Left ventricle myocardium inferior (tissue), 1 donor: ENCODE measurements at places on chromosomes 11 and 22. TPM values are rescaled to one million over a fixed set of nuclear protein-coding genes. Genes with fewer than 3 reads are reported as not detected.
A peak's percentile ranks its signal among the peaks of the same experiment; 100 is the strongest.

DNA sequence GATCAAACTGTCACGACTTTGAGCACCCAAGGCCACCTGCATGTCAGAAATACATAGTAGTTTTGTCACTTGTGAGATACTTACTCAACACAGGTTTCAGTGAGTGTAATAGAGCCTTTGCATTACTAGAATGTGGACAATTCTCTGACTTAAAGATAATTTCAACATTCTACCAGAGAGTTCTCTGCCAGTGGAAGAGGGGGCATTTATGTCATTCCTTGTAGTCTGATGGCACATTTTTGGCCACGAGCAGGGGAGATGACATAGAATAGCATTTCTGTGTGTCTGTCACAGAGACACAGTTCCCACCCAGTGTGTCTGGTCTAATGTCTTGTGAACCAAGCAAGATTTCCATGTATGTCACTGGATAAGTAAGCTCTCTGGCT, 112.5 kb downstream of the DBX1 start:
- no peak for DNase-seq
- H3K27me3 ChIP-seq: no peaks in the 10 kb centered on the region
- H3K27ac ChIP-seq: peak overlapping the region; percentile 90
- H3K36me3 ChIP-seq: peaks cover 29% of the 10 kb centered on the region
- H3K4me3 ChIP-seq: peak overlapping the region; percentile 68

GRCh38 chr11:6746086-6746618, 25.6 kb downstream of the OR2AG2 start:
- H3K36me3 ChIP-seq: no peaks in the 10 kb centered on the region
- H3K4me1 ChIP-seq: peaks cover 21% of the 10 kb centered on the region
- peak overlapping the region; percentile 60 for H3K4me3 ChIP-seq
- DNase-seq: no peak
- H3K27ac ChIP-seq: peak overlapping the region; percentile 85

- no peak for DNase-seq
- H3K36me3 ChIP-seq: no peaks in the 10 kb centered on the region
- no peak overlapping the region for H3K27ac ChIP-seq
Measured at GRCh38 chr11:17816232-17816931, 81.8 kb downstream of the KCNC1 start.

GRCh38 chr22:36329254-36330078, 58.3 kb downstream of the MYH9 start:
- peaks cover 32% of the 10 kb centered on the region for H3K36me3 ChIP-seq
- peak; percentile 57 for DNase-seq
- no peaks in the 10 kb centered on the region for H3K27me3 ChIP-seq
- H3K4me1 ChIP-seq: peaks cover 100% of the 10 kb centered on the region

DNA sequence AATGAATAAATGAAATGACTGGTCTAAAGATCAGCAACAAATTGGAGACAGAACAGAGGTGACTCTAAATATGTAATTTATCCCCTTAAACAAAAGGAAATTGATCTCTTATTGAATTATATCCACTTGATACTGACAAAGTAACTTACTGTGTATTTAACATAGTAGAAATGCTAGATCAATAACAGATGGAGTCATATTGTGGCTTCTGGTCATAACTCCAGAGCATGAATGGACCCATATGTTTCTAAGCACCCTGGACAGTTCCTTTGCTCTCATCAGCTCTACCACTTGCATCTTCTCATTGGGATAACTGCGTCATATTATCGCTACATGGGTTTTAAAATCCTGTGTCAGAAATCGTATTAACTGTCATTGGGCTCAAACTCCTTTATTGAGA, 222.3 kb downstream of the ETS1 start:
- DNase-seq: no peak
- peaks cover 6% of the 10 kb centered on the region for H3K4me1 ChIP-seq
- no peak overlapping the region for H3K27ac ChIP-seq
- H3K4me3 ChIP-seq: no peak overlapping the region
- H3K36me3 ChIP-seq: no peaks in the 10 kb centered on the region

- no peak for DNase-seq
- peaks cover 16% of the 10 kb centered on the region for H3K4me1 ChIP-seq
- no peaks in the 10 kb centered on the region for H3K36me3 ChIP-seq
- H3K27ac ChIP-seq: no peak overlapping the region
- H3K4me3 ChIP-seq: no peak overlapping the region
Measured at GRCh38 chr11:126083829-126084607, 21.4 kb upstream of the CDON start.

GRCh38 chr11:117629891-117630538, 167.0 kb downstream of the DSCAML1 start:
- no peak overlapping the region for H3K27ac ChIP-seq
- no peaks in the 10 kb centered on the region for H3K27me3 ChIP-seq
- no peak for DNase-seq

DNA sequence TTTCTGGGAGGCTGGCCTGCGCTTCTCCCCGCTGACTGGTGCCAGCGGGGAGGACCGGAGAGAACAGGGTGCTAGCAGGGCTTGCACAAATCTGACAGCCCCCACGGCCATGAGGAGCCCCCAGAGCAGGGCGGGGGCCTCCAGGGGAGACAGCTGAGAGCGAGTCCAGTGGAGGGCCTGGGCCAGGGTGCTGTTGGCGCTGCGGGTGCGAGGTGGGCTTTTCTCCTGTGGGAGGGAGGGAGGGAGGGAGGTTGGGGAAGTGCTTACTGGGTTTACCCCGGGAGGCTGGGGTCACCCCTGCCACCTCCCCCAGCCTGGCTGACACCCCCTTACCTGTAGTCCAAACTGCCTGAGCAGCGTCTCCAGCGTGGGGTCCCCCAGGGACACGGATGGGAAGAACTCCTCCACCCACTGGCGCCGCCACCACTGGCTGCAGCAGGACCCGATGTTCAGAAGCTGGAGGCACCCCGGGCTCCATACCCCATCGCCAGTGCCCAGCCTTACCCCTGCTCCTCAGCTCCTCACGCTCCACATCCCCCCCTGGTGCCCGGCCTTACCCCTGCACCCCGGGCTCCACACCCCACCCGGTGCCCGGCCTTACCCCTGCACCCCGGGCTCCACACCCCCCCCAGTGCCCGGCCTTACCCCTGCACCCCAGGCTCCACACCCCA, 3.9 kb downstream of the LMF2 start:
- H3K4me3 ChIP-seq: no peak overlapping the region
- H3K4me1 ChIP-seq: peaks cover 25% of the 10 kb centered on the region
- H3K27me3 ChIP-seq: no peaks in the 10 kb centered on the region
- H3K36me3 ChIP-seq: peaks cover 34% of the 10 kb centered on the region
- no peak for DNase-seq
- no peak overlapping the region for H3K27ac ChIP-seq

GRCh38 chr11:117300773-117301172, 9.6 kb downstream of the BACE1-AS start:
- H3K4me1 ChIP-seq: peaks cover 25% of the 10 kb centered on the region
- no peaks in the 10 kb centered on the region for H3K27me3 ChIP-seq
- H3K27ac ChIP-seq: no peak overlapping the region
- H3K36me3 ChIP-seq: peaks cover 2% of the 10 kb centered on the region

GRCh38 chr11:32902089-32902665, 9.6 kb downstream of the QSER1 start:
- H3K4me3 ChIP-seq: no peak overlapping the region
- H3K27ac ChIP-seq: no peak overlapping the region
- DNase-seq: no peak

- DNase-seq: no peak
- no peaks in the 10 kb centered on the region for H3K36me3 ChIP-seq
- no peak overlapping the region for H3K27ac ChIP-seq
- H3K4me1 ChIP-seq: no peaks in the 10 kb centered on the region
- H3K4me3 ChIP-seq: no peak overlapping the region
- peaks cover 50% of the 10 kb centered on the region for H3K27me3 ChIP-seq
Measured at GRCh38 chr11:1810761-1811160, 24.0 kb upstream of the SYT8 start.

DNA sequence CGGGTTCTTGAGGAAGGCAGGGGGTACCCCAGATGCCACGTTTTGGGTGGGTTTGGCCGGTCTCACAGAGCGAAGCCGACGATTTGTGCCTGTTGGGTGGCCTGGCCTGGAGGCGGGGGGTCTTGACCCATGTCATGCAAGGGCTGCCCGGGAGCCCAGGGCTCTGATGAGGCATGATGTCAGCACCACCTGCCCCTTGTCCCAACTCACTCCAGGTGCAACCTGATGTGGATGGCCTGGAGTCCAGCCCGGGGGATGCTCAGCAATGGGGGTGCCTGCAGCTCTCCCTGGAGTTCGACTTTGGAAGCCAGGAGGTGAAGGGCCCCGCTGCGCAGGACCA, 851 bp downstream of the SYT8 start:
- peaks cover 16% of the 10 kb centered on the region for H3K27me3 ChIP-seq
- H3K4me3 ChIP-seq: no peak overlapping the region
- no peak for DNase-seq

DNA sequence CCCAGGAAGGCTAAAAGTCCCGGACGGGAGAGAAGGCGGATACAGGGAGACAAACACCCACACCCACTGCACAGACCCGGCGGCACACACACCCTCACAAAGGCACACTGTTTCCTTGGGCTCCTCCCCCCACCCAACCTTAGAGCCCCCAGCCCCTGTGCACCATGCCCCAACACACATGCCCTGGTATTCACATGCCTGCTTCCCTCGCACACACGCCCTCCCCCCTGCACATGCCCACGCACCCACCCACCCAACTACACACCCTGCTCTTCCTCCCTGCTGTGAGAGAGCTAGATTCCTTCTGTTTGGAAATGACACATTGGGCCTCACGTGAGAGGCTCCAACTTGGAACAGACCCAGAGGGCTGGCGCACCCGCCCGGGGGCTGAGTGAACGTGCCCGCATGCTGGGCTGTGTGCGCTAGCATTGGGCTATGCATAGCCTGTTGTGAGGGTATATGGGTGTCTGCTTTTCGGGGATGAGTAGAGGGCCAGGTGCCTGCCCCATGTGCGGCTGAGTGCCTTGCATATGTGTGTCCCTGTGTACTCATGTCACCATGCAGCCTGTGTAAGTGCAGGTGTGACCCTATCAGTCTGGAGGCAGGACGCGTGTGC, 518 bp upstream of the CHRM1 start:
- H3K4me1 ChIP-seq: peaks cover 42% of the 10 kb centered on the region
- peak overlapping the region; percentile 17 for H3K4me3 ChIP-seq
- H3K36me3 ChIP-seq: no peaks in the 10 kb centered on the region

DNA sequence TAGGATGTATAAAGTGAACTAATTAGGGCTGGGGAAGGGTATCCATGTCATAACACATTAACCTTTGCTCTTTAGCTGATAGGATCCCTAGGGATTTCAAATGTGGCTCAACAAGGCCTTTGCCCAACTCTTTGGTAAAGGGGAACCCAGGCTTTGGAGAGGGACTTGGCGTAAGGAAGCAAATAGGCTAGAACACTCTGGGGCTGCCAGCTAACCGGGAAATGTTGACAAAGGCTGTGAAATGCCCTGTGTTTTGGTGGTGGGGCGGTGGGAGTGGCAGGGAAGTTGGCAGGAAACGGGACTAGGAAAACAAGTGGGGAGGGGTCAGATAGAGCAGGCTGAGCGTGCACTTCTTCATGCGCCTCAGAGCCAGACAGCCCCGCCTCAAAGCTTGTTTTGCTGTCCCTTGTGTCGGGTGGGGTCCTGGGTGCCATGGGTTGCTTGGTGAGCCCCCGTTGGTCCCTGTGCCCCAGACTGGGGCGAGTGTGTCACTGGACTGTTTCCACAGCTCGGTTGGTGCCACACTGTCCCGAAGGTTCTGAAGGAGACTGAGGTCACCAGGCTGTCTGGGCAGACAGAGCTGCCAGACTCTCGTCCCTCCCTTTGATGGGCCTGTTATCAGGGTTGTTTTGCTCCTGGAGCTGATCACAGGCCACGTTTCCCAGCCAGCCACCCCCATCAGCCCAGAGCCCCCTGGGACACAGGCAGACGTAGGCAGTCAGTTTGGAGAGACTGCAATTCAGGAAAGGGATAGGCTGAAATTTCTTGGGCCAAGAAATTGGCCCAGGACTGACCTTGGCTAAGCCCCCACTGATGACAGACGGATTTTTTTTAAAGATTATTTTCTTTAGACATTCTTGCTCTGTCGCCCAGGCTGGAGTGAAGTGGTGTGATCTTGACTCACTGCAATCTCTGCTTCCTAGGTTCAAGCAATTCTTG, 19.6 kb downstream of the KCTD21 start:
- H3K27me3 ChIP-seq: no peaks in the 10 kb centered on the region
- peak; percentile 87 for DNase-seq
- peak overlapping the region; percentile 92 for H3K27ac ChIP-seq
- peak overlapping the region; percentile 17 for H3K4me3 ChIP-seq
- H3K4me1 ChIP-seq: peaks cover 59% of the 10 kb centered on the region
- H3K36me3 ChIP-seq: peaks cover 11% of the 10 kb centered on the region

DNA sequence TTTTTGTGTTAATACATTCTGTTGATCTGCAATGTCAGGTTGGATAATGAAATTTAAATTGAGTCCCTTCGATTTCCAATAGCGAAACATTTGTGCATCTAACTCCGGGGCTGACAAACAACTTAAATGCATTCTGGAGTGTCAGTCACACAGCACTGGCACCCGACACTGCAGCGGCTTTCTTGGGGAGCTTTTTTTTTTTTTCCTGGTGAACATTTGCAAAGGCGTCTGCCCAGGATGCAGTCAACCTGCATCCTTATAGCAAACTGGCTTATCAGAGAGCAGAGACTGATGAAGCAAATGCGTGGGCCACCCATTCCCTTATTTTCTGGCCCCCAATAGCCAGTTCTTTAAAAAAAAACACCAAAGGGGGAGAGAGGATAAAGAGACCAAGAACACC, 1167.7 kb downstream of the LRRC4C start:
- H3K4me3 ChIP-seq: peak overlapping the region; percentile 68
- no peak for DNase-seq
- H3K27me3 ChIP-seq: peaks cover 57% of the 10 kb centered on the region
- H3K4me1 ChIP-seq: peaks cover 10% of the 10 kb centered on the region
- H3K27ac ChIP-seq: no peak overlapping the region
- H3K36me3 ChIP-seq: no peaks in the 10 kb centered on the region

DNA sequence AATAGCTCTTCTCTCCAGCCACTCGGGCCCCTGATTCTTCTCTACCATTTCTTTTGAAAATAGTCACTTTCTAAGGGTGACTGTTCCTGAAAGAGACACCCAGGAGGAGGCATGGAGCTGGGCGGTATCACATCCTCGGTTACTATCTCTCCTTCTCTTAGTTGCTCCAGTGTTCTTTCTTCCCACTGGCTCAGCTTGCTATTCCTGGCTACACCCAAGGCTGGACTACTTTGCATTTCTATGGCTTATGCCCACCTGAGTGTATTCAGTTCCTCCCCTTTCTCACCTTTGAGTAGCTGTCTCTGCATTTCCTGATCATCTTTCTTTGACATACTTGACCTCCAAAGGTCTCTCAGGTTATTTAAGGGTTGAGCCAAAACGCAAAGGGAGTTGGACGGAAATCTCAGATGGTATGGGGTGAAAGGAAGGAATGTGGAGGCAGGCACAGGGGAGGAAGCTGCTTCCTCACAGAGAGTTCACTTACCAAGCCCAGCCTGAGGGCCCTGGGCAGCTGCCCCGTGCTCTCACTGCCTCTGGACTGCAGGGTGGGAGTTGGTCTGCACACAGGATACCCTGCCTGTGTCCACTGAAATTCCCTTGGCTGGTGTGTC, 155.7 kb downstream of the SNX19 start:
- no peaks in the 10 kb centered on the region for H3K27me3 ChIP-seq
- no peak for DNase-seq
- H3K4me1 ChIP-seq: peaks cover 7% of the 10 kb centered on the region
- no peak overlapping the region for H3K27ac ChIP-seq
- H3K36me3 ChIP-seq: no peaks in the 10 kb centered on the region

GRCh38 chr22:17866127-17866526, 91.9 kb upstream of the BID start:
- no peaks in the 10 kb centered on the region for H3K27me3 ChIP-seq
- peak overlapping the region; percentile 75 for H3K27ac ChIP-seq
- peaks cover 53% of the 10 kb centered on the region for H3K4me1 ChIP-seq
- no peak overlapping the region for H3K4me3 ChIP-seq

Gene APOL5
- total RNA-seq: not detected

Gene MS4A12
- not detected for total RNA-seq

Gene MPEG1
- 9.5 TPM for total RNA-seq

Gene CASP1
- total RNA-seq: 11.8 TPM

Gene SCGB1A1
- not detected for total RNA-seq

Gene TSSK2
- not detected for total RNA-seq

Gene RIMBP3B
- not detected for total RNA-seq

Gene DNAJB7
- not detected for total RNA-seq

Gene IRF7
- total RNA-seq: 10.3 TPM

Gene B3GAT1
- 0.08 TPM for total RNA-seq

Gene ASCL2
- total RNA-seq: not detected
